Activated CD4-positive, CD25-positive, alpha-beta regulatory T cell treated with anti-CD3 and anti-CD28 coated beads, Interleukin-2, amount 50 U/mL, for 72 hours (primary cell): ENCODE measurements at places on chromosomes 4 and X.

- DNase-seq = no peak
These were observed 18.9 kb downstream of the TIFA start for GRCh38 chr4:112266823-112267222.

DNA sequence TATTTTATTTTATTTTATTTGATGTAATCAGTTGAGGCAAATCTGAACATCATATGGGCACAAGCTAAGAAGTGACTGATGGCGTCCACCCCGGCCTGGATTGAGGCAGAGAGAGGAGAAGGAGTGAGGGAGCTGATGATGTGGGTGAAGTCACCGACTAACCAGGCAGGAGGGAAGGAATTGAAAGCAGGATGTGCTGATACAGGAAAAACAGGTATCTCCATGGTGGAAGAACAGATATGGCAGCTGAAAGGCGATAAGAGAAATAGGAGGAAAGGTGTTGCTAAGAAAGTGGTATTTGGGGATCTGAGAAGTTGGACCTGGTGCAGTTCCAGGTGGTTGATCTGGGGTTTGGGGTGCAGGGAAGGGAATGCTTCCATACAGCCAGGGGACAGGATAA is 37.6 kb upstream of the GYPB start:
- DNase-seq = no peak

DNA sequence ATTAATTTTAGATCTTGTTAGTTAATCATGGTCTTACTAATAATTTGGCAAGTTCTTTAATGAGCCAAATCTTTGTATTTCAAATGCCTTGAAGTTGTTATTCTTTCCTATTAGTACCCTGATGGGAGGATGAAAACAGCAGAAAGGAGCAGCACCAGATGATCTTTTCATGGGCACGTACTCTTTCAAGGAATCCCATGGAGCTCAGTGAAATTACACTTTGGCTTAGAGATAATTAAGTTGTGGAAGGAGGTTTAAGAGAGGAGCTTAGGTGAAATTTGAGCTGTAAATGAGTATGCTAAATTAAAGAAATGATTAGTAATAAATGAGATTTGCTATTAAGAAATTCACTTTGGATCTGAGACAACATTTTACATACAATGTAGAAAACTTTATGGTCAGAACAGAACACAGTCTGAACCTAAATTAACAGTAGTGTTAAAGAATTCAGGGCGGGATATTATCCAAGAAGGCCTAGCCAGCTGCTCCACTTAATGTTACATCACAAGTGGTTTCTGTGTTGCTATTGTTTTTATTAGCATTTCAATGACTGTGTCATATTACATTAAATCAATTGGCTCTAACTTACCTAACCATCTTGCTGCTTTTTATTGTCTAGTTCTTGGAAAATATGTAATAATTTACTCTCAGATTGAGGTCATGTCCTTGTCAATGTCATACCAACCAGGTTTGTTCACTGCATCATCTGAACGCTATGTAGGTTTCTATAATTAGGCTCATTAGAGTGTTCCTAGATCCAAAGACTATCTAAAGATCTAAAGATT is 3.9 kb downstream of the MTHFD2L start:
- no peak for DNase-seq

- DNase-seq = no peak
These were observed 25.3 kb upstream of the S100P start for GRCh38 chr4:6668391-6668790.

DNA sequence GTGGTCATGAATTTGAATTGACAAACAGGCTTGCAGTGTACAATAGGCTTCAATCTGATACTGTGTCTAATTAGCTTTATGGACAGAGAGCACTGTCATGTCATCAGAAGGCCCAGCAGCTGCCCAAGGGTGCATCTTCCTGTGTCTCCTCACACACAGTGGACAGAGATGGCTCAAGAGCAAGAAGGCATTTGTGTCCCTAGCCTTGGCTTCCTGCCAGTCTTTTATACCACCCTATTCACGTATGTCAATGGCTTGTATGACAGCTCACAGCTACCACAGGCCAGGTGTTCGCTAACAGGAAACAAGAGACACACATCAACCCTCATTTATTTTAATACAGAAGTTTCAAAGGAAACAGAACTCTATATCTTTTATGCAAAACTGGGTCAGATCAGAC is 874.0 kb upstream of the AGA start:
- no peak for DNase-seq

GRCh38 chrX:63330681-63331080 is 20.5 kb downstream of the SPIN4 start:
- DNase-seq = no peak

- DNase-seq = no peak
These were observed 69.7 kb upstream of the TLR3 start for GRCh38 chr4:185999207-185999606.

DNA sequence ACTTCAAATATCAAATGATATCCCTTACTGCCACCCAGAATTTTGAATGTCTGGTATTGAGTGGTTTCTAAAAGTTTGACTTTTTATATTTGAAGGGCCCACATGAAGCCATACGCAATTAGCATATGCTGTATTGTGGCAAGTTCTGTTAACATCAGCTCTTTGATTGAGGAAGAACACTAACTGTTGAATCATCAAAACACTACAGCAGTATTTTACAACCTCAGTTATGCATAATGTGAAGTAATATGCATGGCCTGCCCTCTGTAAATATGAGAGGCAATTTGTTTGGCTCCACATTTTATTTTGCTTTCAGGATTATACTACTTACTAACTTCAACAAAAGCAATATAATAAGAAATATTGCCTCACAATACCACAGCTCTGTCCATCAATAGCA is 62.2 kb upstream of the DMD start:
- DNase-seq = no peak

DNA sequence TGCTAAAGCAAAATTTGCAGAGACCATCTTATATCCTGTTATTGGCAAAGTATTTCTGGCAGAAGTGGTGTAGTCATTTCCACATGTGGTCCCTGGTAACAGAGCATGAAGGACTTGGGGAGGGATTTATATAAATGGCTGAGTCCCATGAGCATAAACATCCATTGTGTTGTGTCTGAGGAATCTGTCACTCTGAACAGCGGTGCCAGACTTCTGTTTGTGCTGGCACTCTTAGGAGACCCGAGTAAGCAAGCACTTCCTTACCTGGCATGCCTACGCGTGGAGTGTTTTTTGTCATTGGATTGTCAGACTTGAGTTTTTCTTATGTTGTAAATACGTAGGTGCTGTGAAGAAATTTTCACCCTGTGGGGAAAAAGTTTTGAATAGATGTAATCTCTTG is 285.9 kb downstream of the ARHGAP10 start:
- DNase-seq = no peak

DNA sequence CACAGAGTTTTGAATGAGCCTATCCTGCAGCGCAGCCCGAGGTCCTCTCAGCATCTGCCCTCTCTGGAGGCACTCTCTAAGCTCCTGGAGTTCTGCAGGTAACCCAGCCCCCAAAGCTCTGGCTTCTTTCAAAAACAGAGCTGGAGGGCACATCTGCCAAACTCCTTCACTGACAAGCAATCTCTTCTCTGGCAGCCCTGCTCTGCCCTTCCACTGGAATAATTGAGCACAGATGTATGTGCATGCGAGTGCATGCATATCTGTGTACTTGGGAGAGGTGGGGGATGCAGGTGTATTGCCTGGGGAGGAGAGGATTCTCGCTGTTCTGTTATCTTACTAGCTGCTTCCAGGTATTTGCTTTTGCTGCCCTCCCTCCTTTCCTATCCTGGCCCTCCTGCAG is 22.2 kb upstream of the PLP1 start:
- DNase-seq = no peak

DNA sequence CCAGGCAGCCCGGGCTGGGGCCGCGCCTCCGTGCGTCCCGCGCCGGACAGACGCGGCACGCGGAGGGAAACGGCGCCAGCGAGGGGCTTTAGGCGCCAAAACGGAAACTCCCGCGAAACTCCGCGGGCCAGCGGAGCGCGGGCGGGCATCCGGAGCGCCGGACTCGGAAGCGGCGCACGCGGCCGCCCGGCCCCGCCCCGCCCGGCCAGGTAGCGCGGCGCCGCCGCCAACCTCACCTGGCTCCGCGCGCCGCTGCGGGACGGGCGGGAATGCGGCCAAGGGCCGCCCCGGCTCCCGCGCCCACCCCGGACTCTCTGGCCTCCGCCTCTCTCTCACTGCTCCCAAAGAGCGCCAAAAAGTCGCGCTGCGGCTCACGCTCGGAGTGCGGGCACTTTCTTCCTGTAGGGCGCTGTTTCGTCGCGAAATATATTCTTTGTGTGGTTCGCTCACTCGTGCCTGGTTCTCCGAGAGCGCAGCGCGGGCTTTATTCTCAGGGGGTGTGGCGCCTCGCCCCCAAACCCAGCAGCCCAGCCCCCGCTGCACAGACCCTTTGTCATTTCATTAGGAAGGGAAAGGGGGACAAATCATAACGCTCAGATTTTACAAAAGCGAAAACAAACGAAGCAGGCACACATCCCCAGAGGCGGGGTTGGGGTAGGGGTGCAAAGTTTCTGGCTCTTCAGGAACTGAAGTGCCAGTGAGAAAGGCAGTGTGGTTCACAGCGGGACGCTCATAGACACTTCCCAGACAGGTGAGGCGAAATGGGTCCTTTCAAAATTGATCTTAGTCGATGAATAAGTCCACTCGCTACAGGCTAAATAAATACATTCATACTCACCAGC is 961 bp upstream of the MBNL3 start:
- no peak for DNase-seq

- DNase-seq = no peak
These were observed 349.8 kb upstream of the CPEB2 start for GRCh38 chr4:14652522-14652921.

- no peak for DNase-seq
These were observed 16.9 kb downstream of the MFAP3L start for GRCh38 chr4:170009291-170009690.

DNA sequence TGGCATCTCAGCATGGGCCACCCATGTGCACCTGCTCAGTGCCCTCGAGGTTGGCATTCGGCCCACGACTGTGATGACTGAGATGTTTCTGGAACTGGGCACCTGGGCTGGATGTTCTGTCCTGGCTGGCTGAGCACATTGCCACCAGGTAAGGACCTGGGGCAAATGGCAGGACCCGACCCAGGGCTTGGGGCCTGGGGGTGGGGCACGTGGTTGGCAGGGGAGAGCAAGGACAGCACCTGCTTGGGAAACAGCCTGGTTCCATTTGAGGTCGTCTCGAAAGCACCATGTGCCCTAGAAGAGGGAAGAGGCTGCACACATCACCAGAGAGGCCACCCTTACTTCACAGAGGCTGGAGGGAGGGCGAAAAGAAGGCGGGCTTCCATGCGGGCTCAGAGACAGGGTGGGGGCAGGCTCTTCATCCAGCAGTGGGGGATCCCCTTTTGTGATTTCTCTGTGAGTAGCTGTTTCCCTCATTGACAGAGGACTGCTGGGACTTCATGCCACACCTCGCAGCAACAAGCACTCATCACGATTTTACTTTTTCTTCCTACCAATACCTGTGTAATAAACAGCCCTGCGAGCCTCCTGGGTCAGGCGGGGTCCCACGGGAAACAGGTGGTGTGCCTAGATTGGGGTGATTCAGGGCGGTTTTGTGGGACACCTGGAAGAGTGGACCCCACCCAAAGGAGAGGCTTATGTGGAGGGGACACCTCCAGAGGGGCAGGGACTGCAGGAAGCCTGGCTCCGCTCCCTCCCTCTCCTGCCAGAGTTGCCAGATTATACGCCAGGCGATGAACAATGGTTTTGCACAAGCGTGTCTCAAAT is 12.0 kb downstream of the TMEM187 start:
- no peak for DNase-seq
